ENCODE measurements at places on chromosomes 2 and 18.

GRCh38 chr18:74411475-74411874 is 45.6 kb downstream of the DIPK1C start:
- no peak for DNase-seq

- DNase-seq: no peak
These were observed 30.0 kb upstream of the ERMN start for GRCh38 chr2:157355618-157356017.

- DNase-seq: no peak
These were observed 33.0 kb downstream of the SDC1 start for GRCh38 chr2:20191714-20192569.

GRCh38 chr2:85434696-85435095 is 16.2 kb downstream of the SH2D6 start:
- no peak for DNase-seq

DNA sequence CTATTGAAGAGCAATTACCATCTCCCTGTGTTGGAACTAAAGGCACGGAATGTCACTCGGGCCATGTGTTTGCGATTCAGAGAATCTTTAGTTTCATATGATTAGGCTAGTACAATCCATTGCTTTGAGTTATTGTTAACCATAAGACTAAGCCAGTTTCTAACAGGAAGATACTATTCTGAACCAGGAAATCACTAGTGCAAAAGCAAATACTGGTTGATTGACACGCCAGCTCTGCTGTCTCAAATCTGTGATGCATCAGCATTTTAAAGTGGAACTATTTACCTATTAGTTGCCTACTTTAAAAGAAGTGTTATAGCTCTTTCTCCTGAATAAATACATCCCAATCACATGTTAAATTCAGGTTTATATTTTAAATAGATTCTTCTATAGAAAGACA is 61.9 kb downstream of the AFTPH start:
- no peak for DNase-seq

DNA sequence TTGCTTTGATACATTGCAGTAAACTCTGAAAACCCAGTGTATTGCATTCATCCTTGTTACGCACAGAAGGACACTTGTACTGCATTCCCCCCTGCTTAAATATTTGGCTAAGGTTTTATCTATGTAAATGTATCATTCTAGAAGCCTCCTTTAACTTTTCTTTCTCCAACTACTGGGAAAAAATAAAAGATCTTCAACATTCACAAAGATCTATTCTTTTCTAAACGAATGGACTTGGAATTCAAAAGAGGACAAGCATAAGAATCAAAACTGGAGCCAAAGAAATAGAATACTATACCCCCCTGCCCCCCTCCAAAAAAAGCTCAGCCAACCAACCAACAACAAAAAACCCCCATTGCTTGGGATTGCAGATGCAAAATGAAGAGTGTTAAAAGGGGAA is 136.9 kb downstream of the EPHA4 start:
- peak; percentile 12 for DNase-seq

DNA sequence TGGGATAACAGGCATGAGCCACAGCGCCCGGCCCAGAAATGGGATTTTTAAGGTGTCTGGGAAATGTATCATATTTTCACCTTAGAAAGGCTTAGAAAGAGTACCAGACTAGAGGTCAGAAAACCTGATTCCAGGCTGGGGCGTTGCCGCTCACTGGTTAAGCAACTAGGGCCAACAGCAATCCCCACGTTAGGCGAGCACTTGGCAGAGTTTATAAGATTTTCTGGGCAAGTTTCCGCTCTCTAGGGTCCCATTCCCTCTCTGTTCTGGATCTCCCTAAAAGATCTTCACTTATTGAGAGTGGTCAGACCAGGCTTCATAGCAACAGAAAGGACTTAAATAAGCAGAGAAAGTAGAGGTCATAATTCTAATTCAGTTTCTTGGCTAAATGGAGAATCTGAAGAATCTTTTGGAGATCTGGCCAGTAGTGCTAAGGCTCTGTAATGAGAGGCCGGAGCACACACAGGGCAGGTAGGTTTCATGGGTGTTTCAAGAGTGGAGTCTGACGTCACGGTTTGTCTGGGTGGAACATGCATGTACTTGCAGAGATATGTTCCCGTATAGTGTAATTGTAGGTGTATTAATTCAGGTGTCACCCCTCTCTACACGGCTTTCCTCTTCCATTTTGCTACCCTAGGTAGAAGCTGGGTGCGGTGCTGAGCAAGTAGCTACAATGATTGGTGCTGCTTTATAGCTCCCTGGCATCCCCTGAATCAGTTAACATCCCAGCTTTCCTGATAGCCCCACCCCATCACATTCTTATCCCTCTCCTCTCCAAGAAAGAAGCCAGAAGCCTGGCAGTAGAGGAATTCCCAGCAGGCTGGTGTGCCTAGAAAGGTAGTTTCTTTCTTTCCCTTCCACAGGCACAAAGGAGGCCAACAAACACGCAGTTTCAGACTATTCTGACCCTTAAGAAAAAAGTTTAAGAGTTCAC is 4.4 kb upstream of the SMAD7 start:
- DNase-seq: no peak

DNA sequence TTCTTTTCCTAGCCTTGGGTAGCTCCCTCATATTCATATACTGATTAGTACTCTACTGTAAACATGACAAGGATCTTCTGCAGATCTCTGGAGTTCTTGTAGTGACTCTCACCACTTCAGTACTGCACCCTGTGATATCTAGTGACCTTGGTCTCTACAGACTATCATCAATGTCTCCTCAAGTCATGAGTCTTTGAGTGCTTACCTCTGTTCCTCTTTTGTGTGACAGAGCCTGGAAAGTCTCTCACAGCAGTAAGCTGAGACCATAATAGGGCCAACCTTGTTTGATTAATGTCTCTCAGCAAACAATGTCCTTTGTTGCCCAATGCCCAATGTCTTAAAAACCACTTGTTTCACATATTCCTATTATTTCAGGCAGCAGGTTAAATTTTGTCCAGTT is 34.2 kb upstream of the BAZ2B start:
- DNase-seq: no peak

DNA sequence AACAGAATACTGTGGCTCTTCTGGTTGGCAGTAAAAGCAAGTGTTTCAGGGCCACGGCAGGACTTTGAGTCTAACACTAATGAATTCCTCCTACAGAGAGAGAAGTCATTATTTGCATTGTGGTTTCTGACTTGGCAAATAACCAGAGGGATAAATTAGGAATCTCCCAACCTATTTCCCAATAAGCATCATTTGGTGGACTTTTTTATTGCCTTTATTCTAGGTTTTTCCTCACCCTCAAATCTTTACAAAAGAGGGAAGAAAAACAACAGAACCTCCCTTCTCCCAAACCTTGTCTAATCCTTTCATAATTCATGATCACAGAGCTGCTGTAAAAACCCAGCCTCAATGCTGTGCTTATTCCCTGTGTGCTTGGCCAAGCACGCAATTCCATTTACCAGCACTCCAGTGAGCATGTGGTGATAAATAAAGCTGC is 179.7 kb downstream of the AGPS start:
- peak; percentile 35 for DNase-seq

- DNase-seq: no peak
These were observed 89.7 kb upstream of the GCFC2 start for GRCh38 chr2:75800456-75800855.

DNA sequence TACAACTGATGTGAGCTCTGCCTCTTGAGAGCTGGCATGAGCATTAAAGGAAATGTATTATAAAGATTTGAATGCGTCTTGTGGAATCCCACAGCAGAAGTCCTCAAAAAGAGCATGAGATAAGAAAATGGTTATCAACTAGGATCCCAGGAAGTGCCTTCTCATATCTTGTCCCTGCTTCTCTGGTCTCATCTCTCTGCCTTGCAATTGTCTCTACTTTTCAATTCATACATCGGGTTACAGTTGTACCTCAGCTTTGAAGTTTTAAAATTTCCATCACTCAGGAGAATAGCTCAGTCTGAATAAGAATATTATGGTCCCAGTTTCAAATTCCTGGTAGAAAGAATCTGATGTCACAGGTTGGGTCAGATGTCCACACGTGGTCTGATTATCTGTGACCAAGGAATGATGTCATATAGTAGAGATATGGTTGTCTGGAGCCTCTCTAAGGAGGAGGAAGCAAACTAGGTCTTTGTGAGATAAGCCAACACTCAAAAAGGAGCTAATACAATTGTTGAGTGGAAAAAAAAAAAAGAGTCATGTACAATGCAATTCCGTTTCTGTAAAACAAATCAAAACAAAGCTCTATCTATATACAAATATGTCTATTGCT is 21.7 kb upstream of the CCDC88A start:
- DNase-seq: no peak

DNA sequence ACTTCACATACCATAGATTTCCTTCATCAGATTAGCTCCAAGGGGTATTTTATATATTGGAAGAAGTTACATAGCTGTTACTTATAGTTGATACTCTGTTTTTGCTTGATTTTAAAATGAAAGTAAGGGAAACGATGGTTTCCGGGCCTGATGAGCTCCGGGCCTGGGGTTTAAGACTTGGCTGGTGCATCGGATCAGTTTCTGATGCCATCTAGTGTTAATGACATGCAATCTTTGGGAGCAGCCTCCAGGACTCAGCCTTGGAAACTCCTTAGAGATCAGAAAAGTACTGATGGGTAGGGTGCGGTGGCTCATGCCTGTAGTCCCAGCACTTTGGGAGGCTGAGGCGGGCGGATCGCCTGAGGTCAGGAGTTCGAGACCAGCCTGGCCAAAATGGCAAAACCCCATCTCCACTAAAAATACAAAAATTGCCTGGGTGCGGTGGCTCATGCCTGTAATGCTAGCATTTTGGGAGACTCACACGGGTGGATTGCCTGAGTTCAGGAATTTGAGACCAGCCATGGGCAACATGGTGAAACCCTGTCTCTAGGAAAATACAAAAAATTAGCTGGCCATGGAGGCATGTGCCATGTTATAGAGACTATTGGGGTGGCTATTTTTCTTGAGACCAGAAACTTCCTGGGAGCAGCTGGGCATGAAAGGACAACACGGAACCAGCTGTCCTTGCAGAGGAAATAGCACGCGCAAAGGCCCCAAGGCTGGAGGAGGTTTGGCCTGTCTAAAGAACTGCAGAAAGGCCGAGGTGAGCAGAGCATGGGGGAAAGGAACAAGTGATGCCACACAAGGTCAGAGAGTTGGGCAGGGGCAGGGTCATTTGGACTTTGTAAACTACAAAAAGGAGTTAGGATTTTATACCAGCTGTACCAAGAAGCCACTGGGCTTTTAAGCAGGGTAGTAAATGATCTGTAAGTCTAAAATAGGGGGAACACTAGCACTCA is 46.9 kb upstream of the CNOT11 start:
- peak; percentile 76 for DNase-seq

- DNase-seq: no peak
These were observed 126.3 kb upstream of the CHAC2 start for GRCh38 chr2:53641290-53641689.

DNA sequence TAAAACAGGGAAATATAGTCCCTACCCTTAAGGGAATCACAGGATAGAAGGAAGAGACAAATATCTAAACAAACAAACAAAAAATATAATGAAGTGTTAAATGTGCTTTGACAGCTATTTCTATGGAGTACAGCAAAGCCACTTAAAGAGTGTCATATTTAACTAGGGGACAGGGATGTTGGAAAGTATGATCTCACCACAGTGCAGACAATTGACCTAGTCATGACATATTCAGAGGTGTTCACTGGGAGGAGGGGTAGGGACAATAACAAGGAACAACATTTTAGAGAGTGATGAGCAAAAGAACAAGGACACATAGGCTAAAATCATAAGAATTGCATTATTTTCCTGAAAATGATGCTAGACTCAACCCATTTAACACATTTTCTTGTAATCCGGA is 107.5 kb downstream of the TMEM163 start:
- DNase-seq: no peak

DNA sequence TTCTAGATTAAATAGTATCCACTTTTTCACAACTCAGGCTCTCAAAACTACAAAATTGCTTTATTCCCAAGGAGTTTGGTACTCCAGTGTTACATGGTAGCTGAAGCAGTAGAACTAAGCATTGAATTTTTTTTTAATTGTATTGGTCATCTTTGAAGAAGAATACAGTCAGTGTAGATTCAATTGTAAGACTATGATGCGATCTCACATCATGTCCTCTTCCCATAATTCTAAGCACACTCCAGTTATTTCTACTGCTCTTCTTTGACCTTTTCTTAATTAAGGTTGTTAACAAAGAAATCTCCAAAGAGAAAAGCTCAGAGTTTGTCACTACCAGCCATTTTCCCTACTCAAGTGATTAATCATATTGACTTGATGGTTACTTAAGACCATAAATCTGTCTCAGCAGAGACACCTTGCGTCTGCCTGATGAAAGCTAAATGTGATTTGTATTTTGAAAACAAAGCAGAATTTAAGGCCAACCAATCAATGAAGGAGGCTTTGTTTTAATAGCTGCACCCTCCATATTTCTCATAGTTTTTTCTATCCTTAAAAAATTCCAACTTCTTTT is 130.2 kb downstream of the DTNA start:
- DNase-seq: no peak

- DNase-seq: peak; percentile 40
These were observed 356.7 kb upstream of the LYPD1 start for GRCh38 chr2:133026536-133027177.

- DNase-seq: no peak
These were observed 170.1 kb downstream of the MAP2 start for GRCh38 chr2:209593930-209594329.

DNA sequence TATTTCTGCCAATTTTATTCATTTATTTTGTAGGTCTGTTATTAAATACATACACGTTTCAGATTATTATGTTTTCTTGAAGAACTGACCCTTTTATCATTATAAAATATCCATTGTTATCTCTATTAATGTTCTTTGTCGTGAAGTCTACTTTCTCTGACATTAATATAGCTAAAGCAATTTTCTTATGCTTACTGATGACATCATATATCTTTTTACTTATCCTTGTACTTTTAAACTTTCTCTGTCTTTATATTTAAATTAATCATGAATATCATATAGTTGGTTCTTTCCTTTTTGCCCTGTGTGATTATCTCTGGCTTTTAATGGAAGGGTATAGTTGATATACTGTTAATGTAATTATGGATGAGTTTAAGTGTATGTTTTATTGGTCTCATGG is 36.5 kb upstream of the SLC9A2 start:
- DNase-seq: no peak

GRCh38 chr2:29014811-29015421 is 33.8 kb downstream of the TOGARAM2 start:
- DNase-seq: no peak

DNA sequence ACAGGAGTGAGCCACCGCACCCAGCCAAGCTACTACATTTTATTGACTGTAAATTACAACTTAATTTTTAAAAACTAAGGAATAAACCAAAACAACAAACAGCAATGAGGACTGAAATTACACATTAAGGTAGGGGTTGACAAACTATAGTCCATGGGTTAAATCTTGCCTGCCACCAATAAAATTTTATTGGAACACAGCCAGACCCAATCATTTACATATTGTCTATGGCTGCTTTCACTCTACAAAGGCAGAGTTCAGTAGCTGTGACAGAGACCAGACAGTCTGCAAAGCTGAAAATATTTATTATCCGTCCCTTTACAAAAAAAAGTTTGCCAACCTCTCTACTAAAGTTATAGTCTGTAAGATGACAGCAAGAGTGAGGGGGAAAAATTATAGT is 24.3 kb upstream of the UGP2 start:
- DNase-seq: no peak

- no peak for DNase-seq
These were observed 86.2 kb downstream of the COPS8 start for GRCh38 chr2:237171881-237172280.

GRCh38 chr2:177489719-177490301 is 97.2 kb downstream of the AGPS start:
- peak; percentile 27 for DNase-seq

All from COLO829 (cell line).